ENCODE measurements at places on chromosomes 11 and 22. TPM values are rescaled to one million over a fixed set of nuclear protein-coding genes. Genes with fewer than 3 reads are reported as not detected.

Gene MUC6
- total RNA-seq: not detected

Gene OR51E2
- not detected for total RNA-seq

Gene APOA4
- not detected for total RNA-seq

Gene ZNF280B
- total RNA-seq: 0.98 TPM

Gene CCDC81
- total RNA-seq: 0.39 TPM

Gene PHOX2A
- total RNA-seq: not detected

Gene SCN2B
- not detected for total RNA-seq

Gene ZDHHC8
- total RNA-seq: 9.6 TPM

Gene LYVE1
- total RNA-seq: 0.37 TPM

Gene POLR3H
- total RNA-seq: 24.2 TPM

Gene MCAM
- total RNA-seq: 0.73 TPM

Gene CLNS1A
- total RNA-seq: 123 TPM
